ENCODE measurements at places on chromosomes 7 and 10. TPM values are rescaled to one million over a fixed set of nuclear protein-coding genes. Genes with fewer than 3 reads are reported as not detected.

- DNase-seq: no peak
These were observed 77.4 kb upstream of the SEM1 start for GRCh38 chr7:96786998-96787395.

GRCh38 chr7:26381476-26382353 lies 90.1 kb downstream of the SNX10 start:
- DNase-seq: no peak

- no peak for DNase-seq
These were observed 22.7 kb downstream of the KIAA1549 start for GRCh38 chr7:138958391-138958956.

DNA sequence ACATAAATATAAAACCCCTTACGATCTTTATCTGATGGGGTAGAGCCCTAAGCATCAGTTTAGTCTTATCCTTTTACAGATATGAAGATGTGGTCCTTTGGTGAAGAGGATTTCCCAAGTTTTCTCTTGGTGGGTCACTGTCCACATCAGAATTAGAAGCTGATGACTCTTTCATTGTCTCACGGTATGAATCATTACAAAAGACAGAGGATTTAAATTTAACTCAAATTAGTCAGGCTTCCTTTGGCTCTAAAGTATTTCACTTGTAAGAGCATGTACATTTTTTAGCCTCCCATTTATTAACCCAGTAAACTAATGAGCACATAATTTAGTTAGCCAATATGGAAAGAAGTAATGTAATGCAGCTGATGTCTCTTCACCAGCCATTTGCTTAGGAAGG lies 49.9 kb upstream of the TMEM26 start:
- no peak for DNase-seq

The PRF1 gene
- 2.8 TPM for total RNA-seq

The ECHS1 gene
- total RNA-seq: 87.0 TPM

DNA sequence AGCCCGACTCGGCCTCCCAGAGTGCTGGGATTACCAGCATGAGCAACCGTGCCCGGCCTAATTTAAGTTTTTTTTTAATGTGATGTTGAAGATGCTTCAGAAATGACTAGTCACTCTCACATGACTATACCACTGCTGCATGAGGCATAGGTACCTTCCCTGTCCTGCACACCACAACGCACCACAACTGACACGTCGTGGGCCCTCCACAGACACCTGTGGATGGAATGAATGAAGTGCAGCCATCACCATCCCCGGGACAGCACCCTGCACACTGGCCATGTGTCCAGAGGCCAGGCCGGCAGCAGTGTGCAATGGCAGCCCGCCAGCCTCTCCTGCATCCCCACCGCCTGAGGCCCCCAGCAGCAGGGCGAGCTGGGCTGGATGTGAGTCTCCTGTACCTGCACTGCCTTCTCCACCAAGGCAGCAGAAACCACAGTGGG lies 55.1 kb downstream of the VOPP1 start:
- DNase-seq: no peak

GRCh38 chr7:37032258-37032601 lies 307.9 kb upstream of the AOAH start:
- DNase-seq: no peak

Data from sigmoid colon (tissue), 7 donors.